ENCODE measurements at places on chromosomes 16 and 17. TPM values are rescaled to one million over a fixed set of nuclear protein-coding genes. Genes with fewer than 3 reads are reported as not detected.

GRCh38 chr17:50265212-50265611, 9.1 kb upstream of the TMEM92 start:
- H3K4me1 ChIP-seq: peaks cover 49% of the 10 kb centered on the region
- peak; percentile 49 for DNase-seq
- H3K36me3 ChIP-seq: no peaks in the 10 kb centered on the region
- H3K27me3 ChIP-seq: no peaks in the 10 kb centered on the region
- H3K4me3 ChIP-seq: no peak overlapping the region

GRCh38 chr17:65074778-65075250, 18.3 kb upstream of the GNA13 start:
- peak; percentile 91 for DNase-seq
- no peak overlapping the region for H3K27ac ChIP-seq
- no peaks in the 10 kb centered on the region for H3K36me3 ChIP-seq
- peaks cover 9% of the 10 kb centered on the region for H3K4me1 ChIP-seq

GRCh38 chr16:16817196-16817595, 438.3 kb downstream of the NPIPA7 start:
- no peak overlapping the region for H3K4me3 ChIP-seq
- no peaks in the 10 kb centered on the region for H3K36me3 ChIP-seq
- no peak for DNase-seq
- no peak overlapping the region for H3K27ac ChIP-seq

DNA sequence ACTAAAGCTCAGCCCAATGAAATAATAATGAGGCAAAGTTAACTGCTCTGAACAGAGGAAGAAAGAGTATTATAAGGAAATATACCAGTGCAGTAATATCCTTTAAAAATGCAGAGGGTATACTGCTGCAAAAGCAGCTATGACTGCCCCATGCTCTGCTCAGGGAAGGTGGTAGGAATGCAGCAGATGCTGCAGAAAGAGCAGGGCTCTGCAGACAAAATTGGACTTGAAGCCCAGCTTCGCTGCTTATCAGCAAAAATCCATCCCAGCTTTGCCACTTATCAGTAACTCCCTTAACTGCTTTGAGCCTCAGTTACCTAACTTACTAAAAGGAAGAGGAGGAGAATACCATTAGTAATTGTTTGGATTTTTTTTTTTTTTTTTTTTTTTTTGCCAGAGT, 533.8 kb upstream of the CDH5 start:
- H3K27ac ChIP-seq: peak overlapping the region; percentile 51
- H3K4me3 ChIP-seq: no peak overlapping the region
- H3K4me1 ChIP-seq: peaks cover 4% of the 10 kb centered on the region
- no peaks in the 10 kb centered on the region for H3K27me3 ChIP-seq

- H3K27me3 ChIP-seq: peaks cover 74% of the 10 kb centered on the region
- H3K27ac ChIP-seq: no peak overlapping the region
- H3K36me3 ChIP-seq: no peaks in the 10 kb centered on the region
- DNase-seq: no peak
Measured at GRCh38 chr17:6671431-6671830, 19.9 kb downstream of the C17orf100 start.

DNA sequence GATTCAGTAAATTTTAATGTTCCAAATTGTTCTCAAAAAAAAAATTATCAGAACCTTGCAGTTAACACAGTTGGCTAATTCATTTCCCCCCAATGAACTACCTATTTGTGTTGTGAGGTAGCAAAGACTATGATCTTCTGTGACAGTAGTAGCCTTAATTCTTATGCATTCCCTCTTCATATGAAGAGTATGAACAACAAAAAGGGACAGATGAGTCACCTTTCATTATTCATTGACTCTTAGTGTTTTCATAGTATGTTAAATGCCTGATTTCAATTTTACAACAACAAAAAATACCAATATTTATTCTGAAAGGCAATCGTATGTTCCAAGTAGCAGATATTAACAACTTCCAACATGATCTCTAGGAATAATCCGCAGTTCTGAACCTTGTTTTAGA, 3.6 kb upstream of the SLFN11 start:
- no peak overlapping the region for H3K27ac ChIP-seq
- H3K4me1 ChIP-seq: peaks cover 3% of the 10 kb centered on the region
- H3K27me3 ChIP-seq: peaks cover 34% of the 10 kb centered on the region
- H3K4me3 ChIP-seq: no peak overlapping the region

DNA sequence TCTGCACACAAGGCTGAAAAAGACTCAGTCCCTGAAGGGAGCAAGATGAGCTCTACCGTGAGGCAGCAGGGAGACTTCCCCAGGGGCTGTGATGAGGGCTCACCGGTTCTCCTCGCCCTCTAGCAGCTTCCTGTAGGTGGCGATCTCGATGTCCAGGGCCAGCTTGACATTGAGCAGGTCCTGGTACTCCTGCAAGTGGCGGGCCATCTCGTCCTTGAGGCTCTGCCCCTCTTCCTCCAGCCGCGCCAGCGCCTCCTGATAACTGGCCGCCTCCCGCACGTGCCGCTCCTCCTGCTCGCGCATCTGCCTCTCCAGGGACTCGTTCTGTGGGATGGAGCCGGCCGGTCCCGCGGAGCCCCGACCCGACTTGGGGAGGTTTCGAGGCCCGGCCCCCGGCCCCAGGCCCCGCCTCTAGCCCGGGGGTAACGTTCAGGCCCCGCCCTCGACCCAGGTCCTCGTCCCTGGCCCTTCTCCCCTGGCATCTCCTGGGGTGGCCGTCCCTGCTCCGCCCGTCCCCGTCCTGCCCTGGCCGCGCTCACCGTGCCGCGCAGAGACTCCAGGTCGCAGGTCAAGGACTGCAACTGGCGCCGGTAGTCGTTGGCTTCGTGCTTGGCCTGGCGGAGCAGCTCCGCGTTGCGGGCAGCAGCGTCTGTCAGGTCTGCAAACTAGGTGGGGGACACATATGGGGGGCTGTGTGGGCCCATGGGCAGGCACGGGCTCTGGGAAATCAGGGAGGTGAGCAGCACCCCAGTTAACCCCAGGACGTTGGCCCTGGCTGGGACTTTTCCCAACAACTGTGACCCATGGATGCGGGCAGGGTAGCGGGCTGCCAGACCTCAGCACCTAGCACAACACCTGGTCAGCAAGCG, 3.9 kb downstream of the GFAP start:
- peak; percentile 77 for DNase-seq
- H3K4me3 ChIP-seq: no peak overlapping the region
- H3K4me1 ChIP-seq: peaks cover 25% of the 10 kb centered on the region
- H3K27me3 ChIP-seq: no peaks in the 10 kb centered on the region

- no peak overlapping the region for H3K4me3 ChIP-seq
- H3K4me1 ChIP-seq: no peaks in the 10 kb centered on the region
- no peak overlapping the region for H3K27ac ChIP-seq
- H3K36me3 ChIP-seq: no peaks in the 10 kb centered on the region
Measured at GRCh38 chr16:3252967-3253366, 3.5 kb downstream of the MEFV start.

- H3K27me3 ChIP-seq: no peaks in the 10 kb centered on the region
- no peak for DNase-seq
- H3K27ac ChIP-seq: no peak overlapping the region
Measured at GRCh38 chr16:7456211-7456610, 123.6 kb downstream of the RBFOX1 start.

GRCh38 chr16:85994492-85995490, 95.8 kb downstream of the IRF8 start:
- peaks cover 98% of the 10 kb centered on the region for H3K27me3 ChIP-seq
- H3K36me3 ChIP-seq: no peaks in the 10 kb centered on the region
- no peaks in the 10 kb centered on the region for H3K4me1 ChIP-seq
- DNase-seq: no peak
- H3K4me3 ChIP-seq: no peak overlapping the region
- no peak overlapping the region for H3K27ac ChIP-seq

DNA sequence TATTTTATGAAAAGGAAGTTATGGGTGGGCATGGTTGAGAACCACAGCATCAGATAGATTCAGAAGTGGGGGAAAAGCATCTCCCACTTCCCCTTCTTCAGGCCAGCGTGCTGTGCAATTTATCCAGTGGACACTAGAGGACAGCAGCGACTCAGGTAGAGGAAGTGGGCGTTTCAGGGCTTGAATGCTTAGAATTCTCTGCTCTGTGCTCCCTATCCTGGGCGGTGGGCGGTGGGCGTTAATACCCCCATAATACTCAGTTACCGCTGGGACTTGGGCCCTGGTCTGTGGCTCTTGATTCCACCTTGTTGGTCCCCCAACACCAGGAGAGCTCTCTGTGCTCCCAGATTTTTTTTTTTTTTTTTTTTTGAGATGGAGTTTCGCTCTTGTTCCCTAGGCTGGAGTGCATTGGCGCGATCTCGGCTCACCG, 3.7 kb upstream of the LYZL6 start:
- peak; percentile 54 for DNase-seq
- peak overlapping the region; percentile 73 for H3K4me3 ChIP-seq
- peaks cover 20% of the 10 kb centered on the region for H3K27me3 ChIP-seq
- H3K27ac ChIP-seq: no peak overlapping the region
- no peaks in the 10 kb centered on the region for H3K4me1 ChIP-seq
- no peaks in the 10 kb centered on the region for H3K36me3 ChIP-seq

- no peak for DNase-seq
- H3K36me3 ChIP-seq: no peaks in the 10 kb centered on the region
- H3K4me3 ChIP-seq: no peak overlapping the region
- H3K27me3 ChIP-seq: no peaks in the 10 kb centered on the region
- H3K4me1 ChIP-seq: peaks cover 32% of the 10 kb centered on the region
Measured at GRCh38 chr17:79991924-79992648, 43.6 kb downstream of the TBC1D16 start.

DNA sequence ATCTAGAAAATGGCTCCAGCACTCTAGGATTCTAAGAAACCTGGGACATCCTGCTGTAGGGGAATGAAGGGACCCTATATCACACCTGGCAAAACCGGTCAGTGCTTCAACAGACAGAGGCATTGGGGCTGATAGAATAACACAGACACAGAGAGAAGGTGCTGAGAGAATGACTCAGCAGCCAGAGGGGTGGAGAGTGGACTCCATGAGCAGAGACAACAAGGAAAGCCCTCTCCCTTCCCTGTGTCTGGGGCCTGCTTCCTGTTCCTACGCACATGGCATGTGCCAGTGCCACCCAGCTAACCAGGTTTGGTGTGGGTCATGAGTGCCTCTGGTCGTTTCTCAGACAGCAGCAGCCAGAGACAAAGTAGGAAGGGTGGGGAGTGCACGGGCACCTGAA, 140.3 kb downstream of the CCT6B start:
- H3K27me3 ChIP-seq: no peaks in the 10 kb centered on the region
- peak; percentile 39 for DNase-seq
- no peaks in the 10 kb centered on the region for H3K36me3 ChIP-seq
- H3K4me1 ChIP-seq: no peaks in the 10 kb centered on the region
- H3K4me3 ChIP-seq: no peak overlapping the region

GRCh38 chr17:72244494-72244893, 123.7 kb downstream of the SOX9 start:
- H3K4me3 ChIP-seq: no peak overlapping the region
- DNase-seq: no peak
- H3K36me3 ChIP-seq: no peaks in the 10 kb centered on the region
- H3K27ac ChIP-seq: peak overlapping the region; percentile 31
- no peaks in the 10 kb centered on the region for H3K27me3 ChIP-seq
- H3K4me1 ChIP-seq: no peaks in the 10 kb centered on the region

- no peak for DNase-seq
- no peaks in the 10 kb centered on the region for H3K36me3 ChIP-seq
- H3K4me3 ChIP-seq: no peak overlapping the region
- H3K27me3 ChIP-seq: no peaks in the 10 kb centered on the region
- H3K27ac ChIP-seq: no peak overlapping the region
Measured at GRCh38 chr16:25978218-25978617, 286.5 kb downstream of the HS3ST4 start.

GRCh38 chr16:67444259-67445125, 13.6 kb downstream of the HSD11B2 start:
- DNase-seq: no peak
- H3K4me1 ChIP-seq: no peaks in the 10 kb centered on the region
- no peaks in the 10 kb centered on the region for H3K27me3 ChIP-seq
- H3K36me3 ChIP-seq: peaks cover 31% of the 10 kb centered on the region
- H3K4me3 ChIP-seq: no peak overlapping the region
- no peak overlapping the region for H3K27ac ChIP-seq

DNA sequence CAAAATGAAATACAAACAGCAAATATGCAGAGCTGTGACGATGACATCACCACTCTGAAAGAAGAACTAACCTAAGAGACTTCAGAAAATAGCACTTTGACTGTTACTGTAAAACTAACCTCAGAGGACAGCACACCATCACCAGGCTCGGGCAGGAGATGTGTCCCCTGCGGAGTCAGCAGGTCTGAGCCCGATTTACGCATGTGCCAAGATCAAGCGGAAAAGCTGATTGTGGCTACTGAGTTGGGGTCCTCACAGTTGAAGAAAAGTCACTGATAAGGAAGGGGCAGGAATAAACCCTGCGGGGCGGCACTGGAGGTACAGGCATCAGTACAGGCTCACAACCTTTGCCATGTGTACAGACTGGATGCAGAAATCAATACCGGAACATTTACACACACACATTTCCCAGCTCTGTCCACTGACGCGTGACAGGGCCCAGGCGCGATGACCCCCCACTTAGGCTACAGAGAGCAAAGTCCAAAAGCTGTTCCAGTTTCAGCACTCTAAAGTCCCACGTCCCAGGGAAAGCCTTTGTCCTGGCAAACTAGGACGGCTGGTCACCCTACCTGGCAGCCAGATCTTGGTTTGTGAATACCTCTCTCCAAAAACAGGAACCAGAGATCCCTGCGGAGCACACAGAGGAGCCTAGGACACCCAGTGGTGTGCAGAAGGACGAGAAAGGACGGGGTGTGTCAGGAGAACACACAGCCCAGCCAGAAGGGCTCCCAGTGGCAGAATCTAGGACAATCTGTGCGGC, 21.5 kb downstream of the TRAP1 start:
- no peaks in the 10 kb centered on the region for H3K36me3 ChIP-seq
- peaks cover 2% of the 10 kb centered on the region for H3K4me1 ChIP-seq
- no peak overlapping the region for H3K27ac ChIP-seq
- H3K4me3 ChIP-seq: no peak overlapping the region

DNA sequence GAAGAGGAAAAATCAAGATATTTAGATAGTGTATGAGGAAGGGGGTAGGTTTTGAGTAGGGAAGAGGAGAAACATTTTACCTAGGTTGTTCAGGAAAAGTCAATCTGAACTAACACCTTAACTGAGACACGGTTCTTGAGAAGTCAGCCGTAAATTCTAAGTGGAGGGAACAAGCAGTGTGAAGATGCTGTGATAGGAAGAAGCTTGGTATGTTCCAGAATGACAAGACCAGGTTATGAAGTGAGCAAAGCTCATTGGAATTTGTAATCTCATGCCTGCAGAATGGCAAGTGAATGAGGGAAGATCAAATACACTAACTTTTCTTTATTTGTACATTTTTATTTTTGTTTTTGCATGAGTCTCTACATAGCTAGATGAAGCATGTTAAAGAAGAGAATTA, 307.6 kb downstream of the ZFHX3 start:
- H3K36me3 ChIP-seq: no peaks in the 10 kb centered on the region
- peaks cover 2% of the 10 kb centered on the region for H3K4me1 ChIP-seq
- H3K4me3 ChIP-seq: no peak overlapping the region
- no peak for DNase-seq

The OTOA gene
- 0.02 TPM for polyA plus RNA-seq

The TBC1D3L gene
- polyA plus RNA-seq: 15.8 TPM

The BCAS3 gene
- polyA plus RNA-seq: 5.9 TPM

The PALB2 gene
- polyA plus RNA-seq: 4.5 TPM

The ARL4D gene
- polyA plus RNA-seq: 22.7 TPM

The ROGDI gene
- polyA plus RNA-seq: 48.4 TPM

The SPATA22 gene
- polyA plus RNA-seq: not detected

The CA4 gene
- polyA plus RNA-seq: 0.15 TPM

The SLFN14 gene
- not detected for polyA plus RNA-seq

Measured in SK-N-SH (cell line).